Stimulated activated CD4-positive, alpha-beta T cell treated with anti-CD3 and anti-CD28 coated beads, Interleukin-1b, Interleukin-23, amount 100 ng/mL, for 1 hour (primary cell): ENCODE measurements at places on chromosomes 7 and 10.

DNA sequence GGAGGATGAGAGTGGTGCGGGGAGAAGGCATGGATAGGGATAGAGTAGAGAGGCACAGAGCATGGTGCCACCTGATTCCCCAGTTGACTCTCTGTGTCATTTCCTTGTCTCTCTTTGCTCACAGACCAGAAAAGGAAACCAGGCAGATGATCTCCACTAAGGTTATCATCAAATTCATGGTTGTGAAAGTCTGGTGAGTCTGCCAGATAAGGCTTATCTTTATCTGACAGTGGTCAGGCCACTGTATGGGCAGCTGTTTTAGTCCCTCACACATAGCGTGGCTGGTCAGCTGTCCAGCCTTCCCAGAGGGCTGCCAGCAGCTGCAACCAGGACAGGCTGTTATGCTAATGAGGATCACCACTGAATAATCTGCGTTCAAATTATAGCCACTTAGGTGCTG lies 99.0 kb downstream of the ADRA2A start:
- no peak for DNase-seq

DNA sequence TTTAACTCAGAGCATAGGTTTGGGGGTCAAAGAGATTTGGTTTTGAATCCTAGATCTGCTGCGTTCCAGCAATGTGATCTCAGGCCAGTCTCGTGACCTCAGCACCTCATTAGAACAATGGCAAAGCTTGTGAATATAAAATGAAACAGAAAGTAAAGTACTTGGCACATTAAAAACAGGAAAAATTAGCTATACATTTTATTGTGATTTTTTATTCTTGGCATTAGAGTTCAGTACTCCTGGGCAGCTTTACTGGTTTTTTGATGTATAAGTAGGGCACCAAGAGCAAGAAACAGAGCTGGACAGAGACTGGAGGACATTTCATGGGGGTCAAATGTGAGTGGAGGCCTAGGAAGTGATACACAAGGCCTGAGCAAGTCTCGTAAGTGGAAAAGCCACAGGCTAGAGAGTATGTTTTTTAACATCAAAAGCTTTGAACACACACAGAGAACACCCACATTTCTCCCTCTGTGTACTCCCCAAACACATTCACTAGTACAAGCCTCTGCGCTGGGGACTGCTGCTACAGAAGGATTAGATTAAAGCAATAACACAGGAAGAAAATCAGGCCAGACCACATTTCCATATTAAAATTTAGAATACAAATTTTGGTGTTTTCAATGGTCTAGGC lies 157.2 kb upstream of the SLC25A13 start:
- no peak for DNase-seq

DNA sequence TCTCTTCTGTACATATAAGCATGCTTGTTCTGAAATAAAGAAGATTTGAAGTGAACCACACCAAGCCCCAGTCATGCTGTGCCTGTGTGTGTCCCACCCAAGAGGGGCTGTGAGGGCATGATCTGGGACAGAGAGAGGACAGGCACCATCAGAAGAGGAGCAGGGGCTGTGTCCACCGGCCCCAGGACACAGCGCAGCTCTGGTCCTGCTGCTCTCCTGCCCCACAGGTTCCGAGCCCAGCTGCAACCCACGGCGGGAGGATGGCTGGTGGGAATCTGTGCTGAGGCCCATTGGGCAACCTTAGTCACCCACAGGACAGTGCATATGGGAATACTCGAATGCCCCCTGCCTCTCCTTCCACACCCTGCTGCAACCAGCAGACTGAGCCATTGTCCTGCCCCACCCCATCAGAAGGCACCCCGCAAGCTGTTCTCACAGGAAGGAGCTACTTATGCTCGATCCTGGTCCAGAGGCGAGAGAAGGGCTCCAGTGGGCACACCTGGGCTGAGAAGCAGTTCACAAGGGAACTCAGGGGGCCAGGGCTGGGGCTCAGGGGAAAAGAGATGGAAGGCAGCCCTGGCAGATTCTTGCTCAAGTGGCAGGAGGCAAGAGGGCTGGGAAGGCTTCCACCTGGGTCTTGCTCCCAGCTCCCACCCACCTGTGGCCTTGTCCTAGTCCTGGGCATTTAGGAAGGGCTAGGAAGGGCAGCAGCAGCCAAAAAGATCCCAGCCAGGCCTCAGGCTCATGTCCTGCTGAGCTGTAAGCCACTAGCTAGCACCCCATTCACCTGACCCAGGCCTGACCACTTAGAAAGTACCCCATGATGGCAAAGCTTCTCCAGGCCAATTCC lies 31.9 kb downstream of the LDB3 start:
- DNase-seq: no peak

GRCh38 chr10:62614389-62615157 lies 189.9 kb upstream of the ADO start:
- DNase-seq: no peak

DNA sequence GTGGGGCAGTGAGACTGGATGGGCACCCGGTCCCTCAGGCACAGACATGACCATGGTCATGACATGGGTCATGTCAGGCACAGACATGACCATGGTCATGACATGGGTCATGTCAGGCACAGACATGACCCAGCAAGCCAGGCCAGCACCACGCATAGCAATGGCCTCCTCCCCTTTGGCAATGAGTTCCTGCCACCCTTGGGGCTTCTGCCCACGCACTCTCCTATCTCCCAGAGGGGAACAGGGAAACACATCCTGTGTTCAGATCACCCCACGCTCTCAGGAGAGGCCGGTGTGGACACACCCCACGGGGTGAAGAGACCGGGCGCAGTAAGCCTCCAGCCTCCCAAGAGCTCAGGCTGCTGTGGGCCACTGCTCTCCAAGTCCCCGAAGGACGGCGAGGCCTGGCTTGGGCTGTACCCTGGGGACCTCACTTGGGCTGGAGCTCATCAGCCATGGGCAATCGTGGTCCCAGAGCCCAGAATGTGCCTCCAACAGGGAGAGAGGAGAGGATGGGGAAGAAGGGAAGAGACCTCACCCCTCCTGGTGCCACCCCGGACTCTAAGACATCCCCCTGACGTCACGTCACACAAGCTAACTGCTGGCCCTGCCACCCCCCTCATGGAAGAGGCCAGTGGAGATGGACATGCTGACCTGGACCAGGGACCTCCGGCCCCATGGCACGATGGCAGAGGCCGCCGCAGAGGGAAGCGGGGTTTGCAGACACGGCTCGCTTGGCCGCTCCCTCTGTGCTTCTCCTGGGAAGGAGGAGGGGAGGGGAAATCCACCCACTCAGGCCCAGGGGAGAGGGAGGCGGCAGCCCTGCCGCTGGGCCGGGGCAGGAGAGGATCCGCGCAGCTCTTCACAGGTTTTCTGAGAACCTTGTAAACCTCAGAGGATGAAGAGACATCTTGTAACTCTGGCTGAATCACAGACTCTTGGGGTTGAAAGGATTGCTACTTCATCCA lies 269.6 kb downstream of the ELFN1 start:
- DNase-seq: no peak

GRCh38 chr7:133950855-133951254 lies 176.3 kb upstream of the LRGUK start:
- DNase-seq: no peak

GRCh38 chr7:77464589-77464988 lies 48.4 kb upstream of the GSAP start:
- no peak for DNase-seq

- no peak for DNase-seq
Measured at GRCh38 chr7:74343281-74344131, 54.3 kb downstream of the CLIP2 start.

DNA sequence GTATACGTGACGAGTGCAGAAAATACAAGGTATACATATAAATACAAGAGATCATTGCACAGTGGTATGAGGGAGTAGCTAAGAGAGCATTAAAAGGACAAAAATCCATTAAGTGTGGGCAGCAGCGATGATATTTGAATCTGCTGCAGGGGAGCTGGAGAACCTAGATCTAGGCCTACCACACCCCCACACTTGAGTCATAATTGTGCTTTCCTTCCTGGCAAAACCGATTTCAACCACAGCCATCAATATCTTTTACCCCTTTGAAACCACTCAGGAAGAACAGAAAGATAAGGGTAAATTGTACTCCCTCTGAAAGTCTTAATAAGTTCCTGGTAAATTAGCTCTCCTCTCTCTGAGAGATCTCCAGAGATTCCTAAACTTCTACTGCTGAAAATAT lies 345.0 kb downstream of the SORCS1 start:
- DNase-seq: no peak

DNA sequence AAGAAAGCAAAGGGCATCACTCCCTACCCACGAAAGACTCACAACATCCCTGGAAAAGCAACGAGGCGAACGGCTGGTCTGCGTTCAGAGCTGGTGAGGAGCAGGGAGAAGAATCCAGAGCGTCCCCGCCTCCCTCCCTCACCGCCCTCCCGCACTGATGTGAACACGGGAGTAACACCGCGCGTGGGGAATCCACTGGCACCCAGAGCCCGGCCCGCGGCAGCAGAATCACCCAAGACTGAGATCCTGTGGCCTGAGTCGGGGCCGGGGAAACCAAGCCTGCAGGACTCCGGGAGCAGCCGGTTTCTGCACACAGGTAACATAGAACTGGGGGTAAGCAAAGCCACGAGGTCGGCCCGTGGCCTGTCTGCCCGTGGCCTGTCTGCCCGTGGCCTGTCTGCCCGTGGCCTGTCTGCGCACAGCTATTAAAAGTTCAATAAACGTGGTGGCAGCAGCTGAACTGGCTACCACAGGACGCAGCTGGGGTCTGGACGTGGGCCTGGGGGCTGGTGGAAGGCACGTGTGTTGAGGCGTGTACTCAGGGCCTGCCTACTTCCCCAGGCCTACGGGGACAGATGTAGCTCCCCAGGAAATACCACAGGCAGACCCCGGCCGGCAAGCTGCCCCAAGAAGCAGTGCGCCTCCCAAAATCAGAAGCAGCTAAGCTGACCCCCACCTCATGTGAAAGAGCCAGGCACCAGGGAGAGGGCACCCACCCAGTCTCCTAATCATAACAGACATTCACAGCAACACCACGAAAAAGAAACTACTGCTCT lies 23.0 kb downstream of the DIP2C start:
- DNase-seq: no peak

GRCh38 chr10:122374859-122375678 lies 561 bp downstream of the PLEKHA1 start:
- DNase-seq: peak; percentile 51

DNA sequence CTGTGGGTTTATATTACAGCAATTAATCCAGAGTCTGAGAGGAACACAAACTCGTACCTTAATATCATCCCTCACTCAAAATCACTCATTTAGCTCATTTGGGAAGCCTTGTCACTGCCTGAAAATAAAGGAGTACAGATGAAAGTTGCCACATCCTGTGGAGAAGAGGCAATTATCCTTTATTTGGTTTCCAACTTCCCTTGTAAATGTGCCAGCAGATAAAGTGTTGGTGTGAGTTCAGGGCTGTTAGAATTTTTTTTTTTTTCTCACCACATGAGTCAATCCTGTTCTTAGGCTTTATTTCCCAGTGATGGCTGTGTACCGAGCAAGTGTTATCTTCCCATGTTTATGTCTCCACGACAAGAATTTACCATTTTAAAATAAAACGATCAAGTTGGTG lies 99.0 kb upstream of the SMIM30 start:
- no peak for DNase-seq

- DNase-seq: no peak
Measured at GRCh38 chr10:103703941-103704919, 151.1 kb downstream of the SH3PXD2A start.

- DNase-seq: no peak
Measured at GRCh38 chr10:25071227-25071626, 54.8 kb downstream of the THNSL1 start.

GRCh38 chr7:84339306-84339705 lies 144.7 kb upstream of the SEMA3A start:
- no peak for DNase-seq

DNA sequence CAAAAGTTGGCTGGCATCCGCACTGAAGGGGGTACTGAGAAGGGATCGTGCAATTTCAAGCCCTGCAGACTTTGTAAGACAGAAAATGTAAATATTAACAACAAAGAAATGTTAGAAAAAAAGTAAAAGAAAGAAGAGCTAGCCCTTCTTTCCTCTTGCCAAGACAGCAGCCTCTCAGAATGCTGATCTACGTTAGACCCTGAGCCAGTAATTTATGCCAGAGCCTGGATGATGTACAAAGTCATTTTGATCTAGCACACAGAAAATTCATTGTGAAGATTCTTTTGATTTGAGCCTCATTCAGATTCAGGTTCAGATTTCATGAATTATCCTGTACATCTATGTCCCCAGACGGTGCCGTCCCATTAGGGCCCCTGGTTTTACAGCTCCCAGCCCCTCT lies 105.2 kb downstream of the PRKCQ start:
- no peak for DNase-seq

GRCh38 chr7:5284304-5285281 lies 1.9 kb downstream of the SLC29A4 start:
- DNase-seq: no peak

DNA sequence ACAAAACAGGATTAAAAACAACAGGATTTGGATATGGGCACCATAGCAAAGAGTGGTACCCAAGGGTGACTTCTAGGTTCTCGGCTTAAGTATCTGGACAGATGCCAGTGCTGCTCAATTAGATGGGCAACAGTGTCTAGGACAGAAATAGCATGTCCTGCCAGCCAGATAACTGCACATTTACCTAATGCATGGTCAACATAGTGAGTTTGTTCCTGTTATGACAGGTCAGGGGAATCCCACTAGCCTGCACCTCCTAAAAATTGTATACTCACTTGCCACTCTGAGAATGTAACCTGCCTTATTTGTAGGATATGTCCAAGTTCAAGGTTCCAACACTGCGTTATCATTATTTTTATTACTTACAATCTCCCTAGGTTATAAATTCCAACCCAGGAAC lies 471.7 kb downstream of the GRM8 start:
- no peak for DNase-seq

- DNase-seq: no peak
Measured at GRCh38 chr7:139046143-139046542, 10.3 kb upstream of the ZC3HAV1L start.
